ENCODE measurements at places on chromosomes 16 and 17.

DNA sequence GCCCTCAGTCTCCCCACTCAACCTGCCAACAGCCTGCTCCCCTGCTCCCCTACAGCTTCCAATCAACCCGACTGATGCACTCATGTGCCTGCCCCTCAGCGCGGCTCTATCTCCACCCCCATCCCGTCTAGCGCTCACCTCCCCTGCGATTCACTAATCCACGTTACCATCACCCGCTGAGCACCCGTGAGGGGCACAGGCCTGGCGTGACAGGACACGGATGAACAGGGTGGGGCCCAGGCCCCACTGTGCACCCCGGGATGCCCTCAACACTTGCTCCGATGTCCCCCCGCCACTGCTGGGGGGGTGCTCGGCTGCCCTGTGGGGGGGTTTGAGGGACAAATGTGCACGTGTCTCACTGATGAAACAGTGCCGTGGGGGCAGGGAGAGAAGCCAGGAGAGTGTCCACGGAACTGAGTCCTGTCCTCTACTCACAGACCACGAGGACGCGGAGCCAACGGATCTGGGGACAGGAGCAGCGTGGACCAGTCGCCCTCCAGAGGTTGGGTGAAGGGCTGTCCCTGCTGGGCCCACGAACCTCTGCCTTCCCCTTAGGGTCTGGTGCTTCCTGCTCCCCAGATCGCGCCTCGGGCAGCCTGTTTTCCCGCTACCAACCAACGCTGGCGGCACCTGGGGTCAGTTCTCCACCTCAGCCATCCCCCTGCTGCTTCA is 66.7 kb downstream of the RPH3AL start:
- no peak for DNase-seq

GRCh38 chr17:10931133-10931532 is 93.2 kb upstream of the PIRT start:
- no peak for DNase-seq

DNA sequence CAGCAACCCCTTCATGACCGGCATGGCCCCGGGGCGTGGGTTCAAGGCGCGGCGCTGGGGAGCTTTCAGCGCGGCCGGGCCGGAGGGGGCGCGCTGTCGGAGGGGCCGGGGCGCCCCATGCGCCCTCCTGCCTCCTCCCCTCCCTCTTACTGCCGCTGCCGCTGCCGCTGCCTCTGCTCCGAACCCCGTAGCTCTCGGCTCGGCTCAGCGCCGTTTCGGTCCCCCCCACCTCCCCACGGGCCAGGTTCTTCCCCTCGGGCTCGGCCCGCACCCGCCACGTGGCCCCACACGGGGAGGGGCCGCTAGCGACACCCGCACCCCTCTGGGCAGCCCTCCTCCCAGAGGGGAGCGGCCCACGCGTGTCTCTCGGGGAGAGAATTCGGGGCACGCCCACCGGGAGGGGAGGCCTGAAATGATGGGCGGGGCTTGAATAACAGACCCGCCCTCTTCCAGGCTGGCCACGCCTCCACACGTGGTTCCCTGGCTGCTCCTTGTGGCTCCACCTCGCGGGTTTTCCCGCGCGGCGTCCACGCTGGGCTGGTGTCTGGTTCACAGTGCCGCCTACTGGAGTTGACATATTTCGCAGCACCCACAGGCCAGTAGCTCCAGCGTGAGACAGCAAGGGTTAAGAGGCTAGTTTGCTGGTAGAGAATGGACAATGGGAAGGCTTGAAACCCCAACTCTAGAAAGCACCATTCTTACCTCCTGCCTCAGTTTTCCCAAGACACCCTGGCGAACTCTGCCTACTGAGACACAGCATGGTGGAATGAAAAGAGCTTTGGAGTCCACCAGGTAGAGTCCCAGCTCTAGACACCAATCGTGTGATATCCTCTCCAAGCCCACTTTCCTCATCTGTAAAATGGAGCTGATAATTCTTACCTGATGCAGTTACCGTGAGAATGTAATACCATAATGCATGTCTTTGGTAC is at the start of gene KCNH4:
KCNH4 (minus strand) TSS at position 221 of the 929 bp plus-strand sequence; CDS start at position 24, 197 bp downstream.
- peak; percentile 93 for DNase-seq

GRCh38 chr17:5536866-5537650 is 47.3 kb downstream of the NLRP1 start:
- no peak for DNase-seq

- DNase-seq: no peak
Observed at GRCh38 chr17:74552037-74552436, 6.1 kb upstream of the CD300C start.

- no peak for DNase-seq
Observed at GRCh38 chr16:88588754-88589153, 18.6 kb downstream of the ZC3H18 start.

GRCh38 chr16:57682809-57683635 is 11.6 kb upstream of the DRC7 start:
- DNase-seq: no peak

GRCh38 chr17:10557422-10557821 is 8.0 kb upstream of the MYH2 start:
- DNase-seq: no peak

- DNase-seq: no peak
Observed at GRCh38 chr16:26157319-26157718, 465.6 kb downstream of the HS3ST4 start.

GRCh38 chr17:21094298-21094704 is 32.5 kb upstream of the DHRS7B start:
- DNase-seq: no peak

GRCh38 chr16:65770752-65771151 is 595.7 kb upstream of the CDH5 start:
- DNase-seq: no peak

DNA sequence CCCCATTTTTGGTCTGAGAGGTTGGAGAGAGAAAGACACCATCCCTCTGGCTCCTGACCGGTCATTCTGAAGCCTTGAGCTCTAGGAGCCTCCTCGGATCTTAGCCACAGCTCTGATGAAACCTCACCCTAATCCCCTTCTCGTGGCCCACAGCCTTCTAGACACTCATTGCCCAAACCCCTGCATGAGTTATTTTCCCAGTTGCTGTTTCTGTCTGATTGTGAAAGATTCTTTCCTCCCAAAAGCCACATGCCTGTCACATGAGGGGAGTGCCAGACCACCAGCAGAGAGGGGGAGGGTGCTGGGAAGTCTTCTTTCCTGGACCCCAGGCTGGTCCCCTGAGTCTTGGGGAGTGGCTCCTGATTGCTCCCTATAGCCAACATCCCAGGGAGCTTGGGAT is 17.6 kb upstream of the ABR start:
- DNase-seq: no peak

GRCh38 chr16:85940214-85940613 is 41.3 kb downstream of the IRF8 start:
- DNase-seq: no peak

GRCh38 chr16:64957246-64957645 is 164.6 kb downstream of the CDH11 start:
- no peak for DNase-seq

DNA sequence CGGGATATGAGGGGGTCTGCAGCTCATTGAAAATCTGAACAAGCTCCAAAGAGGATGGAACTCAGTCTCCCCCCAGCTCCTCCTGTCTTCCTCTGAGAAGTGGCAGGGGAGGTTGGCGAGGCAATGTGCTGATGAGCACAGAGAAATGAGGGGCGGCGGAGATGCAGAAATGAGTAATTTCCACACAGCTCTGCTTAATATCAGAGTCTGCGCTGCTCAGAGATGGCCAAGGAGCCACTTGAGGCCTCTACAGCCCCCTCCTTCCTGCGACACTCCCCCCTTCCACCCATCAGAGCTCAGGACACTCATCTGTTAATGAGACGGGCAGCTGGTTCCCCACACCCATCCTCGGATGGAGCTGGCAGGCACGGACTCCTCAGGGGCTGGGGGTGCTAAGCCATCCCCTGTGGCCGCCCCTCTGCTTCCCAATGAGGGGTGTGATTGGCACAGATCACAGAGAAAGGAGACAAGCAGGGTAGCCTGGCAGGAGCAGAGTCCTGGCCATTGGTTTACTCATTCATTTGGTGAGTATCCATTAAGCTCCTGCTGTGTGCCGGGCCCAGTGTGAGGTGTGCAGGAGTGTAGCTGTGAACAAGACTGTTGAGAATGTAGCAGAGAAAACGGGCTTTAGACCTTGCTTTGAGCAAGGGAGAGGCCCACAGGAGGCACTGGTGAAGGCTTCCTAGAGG is 12.7 kb upstream of the CRHR1 start:
- no peak for DNase-seq

- no peak for DNase-seq
Observed at GRCh38 chr17:67902511-67903231, 77.4 kb downstream of the BPTF start.

- no peak for DNase-seq
Observed at GRCh38 chr17:81210868-81211267, 11.9 kb downstream of the CEP131 start.

- DNase-seq: no peak
Observed at GRCh38 chr16:67170168-67170948, at the start of gene NOL3. TSS of gene NOL3 (plus strand) at chr16:67170538.

Data from stimulated activated CD4-positive, alpha-beta T cell treated with anti-CD3 and anti-CD28 coated beads, Interleukin-12 subunit alpha, Interleukin-12 subunit beta, amount 100 ng/mL, for 48 hours (primary cell).